ENCODE measurements at places on chromosomes 13 and 19. TPM values are rescaled to one million over a fixed set of nuclear protein-coding genes. Genes with fewer than 3 reads are reported as not detected.

ENOX1 gene
- 0.45 TPM for total RNA-seq

TMEM86B gene
- 6.5 TPM for total RNA-seq

ADGRL1 gene
- 8.4 TPM for total RNA-seq

C19orf33 gene
- total RNA-seq, result not detected

NLRP7 gene
- total RNA-seq, result not detected

KLF1 gene
- total RNA-seq, result 0.12 TPM

GRCh38 chr19:16036941-16037340, 39.4 kb upstream of the TPM4 start:
- peaks cover 12% of the 10 kb centered on the region for H3K4me1 ChIP-seq
- peaks cover 1% of the 10 kb centered on the region for H3K27me3 ChIP-seq
- no peak for DNase-seq
- H3K4me3 ChIP-seq, result no peak overlapping the region
- no peaks in the 10 kb centered on the region for H3K36me3 ChIP-seq

DNA sequence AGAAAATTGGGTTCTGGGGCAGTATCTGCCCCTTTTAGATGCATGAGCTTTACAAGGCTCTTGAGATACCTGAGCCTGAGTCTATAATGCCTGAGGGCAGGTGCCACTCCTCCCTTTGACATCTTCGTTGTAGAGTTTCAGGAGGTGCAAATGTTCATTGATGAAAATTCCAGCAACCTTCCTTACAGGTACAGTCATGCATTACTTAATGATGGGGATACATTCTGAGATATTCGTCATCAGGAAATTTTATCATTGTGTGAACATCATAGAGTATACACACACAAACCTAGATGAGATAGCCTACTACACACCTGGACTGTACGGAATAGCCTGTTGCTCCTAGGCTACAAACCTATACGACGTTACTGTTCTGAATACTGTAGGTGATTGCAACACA, 310.0 kb downstream of the SHISA2 start:
- no peak overlapping the region for H3K27ac ChIP-seq
- H3K36me3 ChIP-seq, result no peaks in the 10 kb centered on the region
- H3K4me1 ChIP-seq, result peaks cover 7% of the 10 kb centered on the region
- peaks cover 2% of the 10 kb centered on the region for H3K27me3 ChIP-seq
- DNase-seq, result no peak

- H3K4me3 ChIP-seq, result no peak overlapping the region
- H3K36me3 ChIP-seq, result peaks cover 48% of the 10 kb centered on the region
- peaks cover 79% of the 10 kb centered on the region for H3K4me1 ChIP-seq
- no peaks in the 10 kb centered on the region for H3K27me3 ChIP-seq
- no peak overlapping the region for H3K27ac ChIP-seq
Measured at GRCh38 chr13:99377641-99378040, 70.4 kb upstream of the GPR183 start.

GRCh38 chr13:113143466-113144254, 14.8 kb upstream of the PROZ start:
- no peaks in the 10 kb centered on the region for H3K27me3 ChIP-seq
- H3K4me1 ChIP-seq, result peaks cover 5% of the 10 kb centered on the region
- DNase-seq, result no peak
- H3K36me3 ChIP-seq, result peaks cover 3% of the 10 kb centered on the region

DNA sequence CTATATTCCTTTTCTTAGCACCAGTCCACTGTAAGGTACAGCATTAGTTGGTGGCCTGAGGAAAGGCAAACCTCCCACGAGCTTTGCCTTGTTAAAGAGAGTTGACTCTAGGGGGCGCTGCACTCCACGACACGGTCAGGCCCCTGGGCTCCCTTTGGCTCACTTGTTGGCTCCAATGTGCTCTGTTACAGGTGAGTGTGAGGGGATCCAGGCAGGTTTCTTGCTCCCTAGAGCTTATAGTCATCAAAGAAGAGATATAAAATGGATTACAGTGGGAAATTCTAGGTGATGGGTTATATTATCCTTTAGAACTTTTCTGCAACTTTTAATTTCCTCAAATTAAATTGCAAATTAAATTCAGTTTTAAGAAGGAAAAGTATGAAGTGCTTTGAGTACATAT, 3.7 kb downstream of the WDR87 start:
- H3K4me1 ChIP-seq, result peaks cover 5% of the 10 kb centered on the region
- H3K4me3 ChIP-seq, result no peak overlapping the region
- no peaks in the 10 kb centered on the region for H3K27me3 ChIP-seq
- DNase-seq, result peak; percentile 89
- no peaks in the 10 kb centered on the region for H3K36me3 ChIP-seq

- no peak for DNase-seq
- no peak overlapping the region for H3K4me3 ChIP-seq
- H3K27me3 ChIP-seq, result no peaks in the 10 kb centered on the region
- H3K36me3 ChIP-seq, result no peaks in the 10 kb centered on the region
- H3K27ac ChIP-seq, result no peak overlapping the region
Measured at GRCh38 chr13:46617229-46617721, 64.3 kb downstream of the LRCH1 start.

GRCh38 chr19:2719920-2720776, 1.0 kb downstream of the DIRAS1 start:
- H3K27me3 ChIP-seq, result peaks cover 24% of the 10 kb centered on the region
- DNase-seq, result no peak
- peak overlapping the region; percentile 39 for H3K4me3 ChIP-seq
- no peaks in the 10 kb centered on the region for H3K36me3 ChIP-seq
- no peak overlapping the region for H3K27ac ChIP-seq

All from activated CD4-positive, alpha-beta memory T cell treated with anti-CD3 and anti-CD28 coated beads for 36 hours (primary cell).